ENCODE measurements at places on chromosomes 11 and 22. TPM values are rescaled to one million over a fixed set of nuclear protein-coding genes. Genes with fewer than 3 reads are reported as not detected.
A peak's percentile ranks its signal among the peaks of the same experiment; 100 is the strongest.

DNA sequence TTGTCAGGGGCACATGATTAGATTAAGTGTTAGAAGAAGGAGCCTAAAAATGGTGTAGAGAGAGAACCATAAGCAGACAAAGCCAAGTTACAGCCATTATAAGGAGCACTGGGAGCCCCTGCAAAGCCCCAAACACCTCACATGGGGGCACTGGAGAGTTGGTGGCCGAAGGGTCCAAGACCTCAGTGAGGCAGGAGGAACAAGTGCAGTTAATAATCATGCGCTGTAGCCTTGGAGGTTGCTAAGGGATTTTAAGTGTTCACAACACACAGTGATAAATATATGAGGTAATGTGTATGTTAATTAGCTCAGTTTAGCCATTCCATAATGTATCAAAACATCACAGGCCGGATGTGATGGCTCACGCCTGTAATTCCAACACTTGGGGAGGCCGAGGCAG lies 54.4 kb upstream of the JAM3 start:
- DNase-seq: no peak

DNAL4 gene
- 12.2 TPM for total RNA-seq

GRCh38 chr11:73554671-73555320 lies 43.1 kb downstream of the FAM168A start:
- DNase-seq: no peak

- DNase-seq: no peak
These were observed 76.3 kb downstream of the MICAL2 start for GRCh38 chr11:12186701-12187100.

DNA sequence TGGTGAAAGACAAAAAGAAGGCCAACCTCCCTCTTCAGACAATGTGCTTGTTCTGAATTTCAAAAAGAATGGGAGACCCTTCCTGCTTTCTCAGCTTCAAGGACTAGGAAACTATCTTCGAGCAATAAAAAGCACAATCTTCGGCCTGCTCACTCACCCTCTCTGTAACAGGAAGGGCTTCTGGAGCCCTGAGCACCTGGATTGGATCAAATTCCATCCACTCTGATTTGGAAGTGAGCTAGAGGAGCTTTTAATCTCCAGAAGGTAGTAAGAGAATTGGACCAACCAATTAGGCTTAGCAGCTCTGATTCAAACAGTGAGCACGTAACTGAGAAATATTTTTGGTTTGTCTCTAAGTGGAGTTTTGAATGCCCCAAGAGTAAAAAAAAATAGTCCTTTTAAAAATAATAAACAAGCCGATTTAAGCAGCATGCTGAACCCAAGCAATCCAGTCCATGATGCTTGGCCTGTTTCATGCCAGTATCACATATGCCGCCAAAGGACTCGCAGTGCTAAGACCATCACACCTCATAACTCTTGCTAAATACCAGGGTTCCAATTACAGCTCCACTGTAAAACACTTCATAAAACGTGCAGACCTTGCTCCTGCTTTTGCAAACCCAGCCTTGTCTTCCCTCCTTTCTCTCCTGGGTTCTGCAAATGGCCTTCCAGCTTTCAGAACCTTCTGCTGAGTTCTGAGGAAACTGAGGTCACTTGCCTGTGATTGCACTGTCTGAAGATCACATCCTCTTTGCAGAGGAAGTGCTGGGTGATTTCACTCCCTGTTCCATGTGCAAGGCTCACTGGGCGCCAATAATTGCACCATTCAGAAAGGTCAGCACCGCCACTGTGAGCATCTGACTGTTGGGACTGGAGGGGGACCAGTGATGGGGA lies 74.4 kb downstream of the SLC1A2 start:
- DNase-seq: peak; percentile 44

- DNase-seq: no peak
These were observed 55.9 kb upstream of the PRR5 start for GRCh38 chr22:44646141-44646540.

FERMT3 gene
- total RNA-seq: 6.0 TPM
